Effector memory CD8-positive, alpha-beta T cell (primary cell): ENCODE measurements at places on chromosomes 7 and 10.

- no peak for DNase-seq
Observed at GRCh38 chr10:129126982-129127381, 340.1 kb upstream of the MGMT start.

- no peak for DNase-seq
Observed at GRCh38 chr10:126670056-126670894, at the start of gene C10orf90. Gene C10orf90, minus strand, starts transcription at chr10:126670693. Its CDS starts 213 bp downstream, at chr10:126670480.

GRCh38 chr10:120982507-120982906 lies 131.3 kb downstream of the WDR11 start:
- DNase-seq: no peak

- no peak for DNase-seq
Observed at GRCh38 chr7:44326261-44327125, 1.1 kb upstream of the CAMK2B start.

DNA sequence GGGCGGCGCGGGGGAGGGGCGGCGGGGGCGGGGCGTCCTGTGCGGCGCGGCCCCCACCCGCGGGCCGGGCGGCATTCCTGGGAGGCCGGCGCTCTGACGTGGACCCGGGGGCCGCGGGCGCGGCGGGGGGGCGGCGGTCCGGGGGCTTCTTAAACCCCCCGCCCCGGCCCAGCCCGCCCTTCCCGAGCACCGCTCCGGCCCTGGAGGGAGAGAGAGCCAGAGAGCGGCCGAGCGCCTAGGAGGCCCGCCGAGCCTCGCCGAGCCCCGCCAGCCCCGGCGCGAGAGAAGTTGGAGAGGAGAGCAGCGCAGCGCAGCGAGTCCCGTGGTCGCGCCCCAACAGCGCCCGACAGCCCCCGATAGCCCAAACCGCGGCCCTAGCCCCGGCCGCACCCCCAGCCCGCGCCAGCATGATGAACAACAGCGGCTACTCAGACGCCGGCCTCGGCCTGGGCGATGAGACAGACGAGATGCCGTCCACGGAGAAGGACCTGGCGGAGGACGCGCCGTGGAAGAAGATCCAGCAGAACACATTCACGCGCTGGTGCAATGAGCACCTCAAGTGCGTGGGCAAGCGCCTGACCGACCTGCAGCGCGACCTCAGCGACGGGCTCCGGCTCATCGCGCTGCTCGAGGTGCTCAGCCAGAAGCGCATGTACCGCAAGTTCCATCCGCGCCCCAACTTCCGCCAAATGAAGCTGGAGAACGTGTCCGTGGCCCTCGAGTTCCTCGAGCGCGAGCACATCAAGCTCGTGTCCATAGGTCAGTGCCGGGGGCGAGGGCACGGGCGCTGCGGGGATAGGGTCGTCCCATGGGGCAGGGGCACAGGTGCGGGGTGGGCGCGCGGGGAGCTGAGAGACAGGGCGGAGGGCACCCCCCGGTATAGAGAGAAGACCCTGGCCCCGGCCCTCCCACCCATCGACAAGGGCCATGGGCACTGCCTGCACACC lies at the start of gene FLNC:
Gene FLNC, plus strand, starts transcription at position 176 of the 947 bp plus-strand sequence. Its CDS starts 232 bp downstream, at position 408.
- DNase-seq: peak; percentile 21

DNA sequence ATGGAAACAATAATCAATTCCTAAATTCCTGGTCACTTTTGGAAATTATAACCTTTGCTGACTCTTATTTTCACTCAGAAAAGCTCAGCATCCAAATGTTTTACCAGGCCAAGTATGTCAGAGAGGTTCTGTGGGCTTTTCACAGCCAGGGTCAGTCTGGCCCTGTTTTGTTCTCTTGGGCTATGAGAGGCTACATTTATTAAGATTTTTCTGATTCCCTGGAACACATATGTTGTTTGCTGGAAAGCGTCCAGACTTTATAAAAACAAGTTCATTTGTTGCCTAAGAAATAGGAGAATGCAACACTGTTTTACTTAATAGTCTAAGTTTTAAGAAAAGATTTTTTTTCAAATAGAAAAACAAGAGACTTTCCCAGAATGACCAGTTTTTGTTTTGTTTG lies 238.4 kb upstream of the PLXDC2 start:
- no peak for DNase-seq

DNA sequence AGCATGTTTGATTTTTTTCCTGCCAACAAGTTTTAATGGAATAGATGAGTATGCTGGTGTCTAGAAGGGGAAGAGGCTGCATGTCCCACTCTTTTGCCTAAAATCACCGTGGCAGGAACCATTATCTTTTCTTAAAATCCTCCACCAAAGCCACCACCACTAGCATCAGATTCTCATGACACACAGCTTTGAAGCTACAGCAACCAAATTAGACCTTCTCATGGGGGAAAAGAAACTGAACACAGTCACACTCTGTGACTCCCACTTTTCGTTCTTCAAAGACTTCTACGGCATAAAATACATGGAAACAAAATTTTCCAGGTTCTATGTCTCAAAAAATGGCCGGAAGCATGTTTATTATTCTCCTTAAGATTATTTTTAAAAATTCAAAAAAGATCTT lies 81.8 kb downstream of the SGMS1 start:
- no peak for DNase-seq

DNA sequence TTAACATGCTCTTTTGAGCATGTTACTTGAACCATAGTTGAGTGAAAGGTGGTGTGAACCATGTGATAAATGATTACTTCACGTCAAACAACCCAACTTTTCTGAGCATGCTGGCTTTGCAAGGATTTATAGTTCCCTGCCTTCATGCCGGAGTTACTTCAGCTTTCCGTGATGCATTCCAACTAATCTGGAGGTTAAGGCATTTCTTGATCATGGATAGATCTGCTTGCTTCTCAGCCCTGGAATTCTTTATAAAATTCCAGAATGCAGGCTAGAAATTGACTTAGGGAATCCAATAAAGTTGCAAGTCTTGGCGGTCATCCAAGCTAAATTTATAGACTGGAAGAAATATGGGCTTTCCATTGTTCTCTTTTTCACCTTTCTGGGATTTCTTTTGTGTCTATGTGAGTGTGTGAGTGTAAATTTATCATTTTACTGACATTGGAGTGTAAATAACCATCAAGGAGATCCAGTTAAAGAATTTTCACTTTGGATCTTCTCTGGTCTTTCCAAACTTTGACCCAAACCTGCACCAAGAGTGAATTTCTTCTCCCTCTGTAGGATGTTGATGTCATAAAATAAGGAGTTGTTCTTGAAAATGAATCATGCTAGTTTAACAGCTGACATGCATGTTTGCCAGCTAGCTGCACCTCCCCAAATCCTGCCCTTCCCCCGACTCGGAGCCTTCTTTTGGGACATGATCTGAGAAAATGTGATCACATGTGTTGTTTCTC lies 289.0 kb downstream of the TWIST1 start:
- no peak for DNase-seq

- no peak for DNase-seq
Observed at GRCh38 chr10:24505759-24506158, 217.9 kb downstream of the ARHGAP21 start.

- DNase-seq: no peak
Observed at GRCh38 chr10:16519908-16520861, 1.5 kb downstream of the C1QL3 start.

- DNase-seq: no peak
Observed at GRCh38 chr7:85160223-85160622, 26.6 kb downstream of the SEMA3D start.

DNA sequence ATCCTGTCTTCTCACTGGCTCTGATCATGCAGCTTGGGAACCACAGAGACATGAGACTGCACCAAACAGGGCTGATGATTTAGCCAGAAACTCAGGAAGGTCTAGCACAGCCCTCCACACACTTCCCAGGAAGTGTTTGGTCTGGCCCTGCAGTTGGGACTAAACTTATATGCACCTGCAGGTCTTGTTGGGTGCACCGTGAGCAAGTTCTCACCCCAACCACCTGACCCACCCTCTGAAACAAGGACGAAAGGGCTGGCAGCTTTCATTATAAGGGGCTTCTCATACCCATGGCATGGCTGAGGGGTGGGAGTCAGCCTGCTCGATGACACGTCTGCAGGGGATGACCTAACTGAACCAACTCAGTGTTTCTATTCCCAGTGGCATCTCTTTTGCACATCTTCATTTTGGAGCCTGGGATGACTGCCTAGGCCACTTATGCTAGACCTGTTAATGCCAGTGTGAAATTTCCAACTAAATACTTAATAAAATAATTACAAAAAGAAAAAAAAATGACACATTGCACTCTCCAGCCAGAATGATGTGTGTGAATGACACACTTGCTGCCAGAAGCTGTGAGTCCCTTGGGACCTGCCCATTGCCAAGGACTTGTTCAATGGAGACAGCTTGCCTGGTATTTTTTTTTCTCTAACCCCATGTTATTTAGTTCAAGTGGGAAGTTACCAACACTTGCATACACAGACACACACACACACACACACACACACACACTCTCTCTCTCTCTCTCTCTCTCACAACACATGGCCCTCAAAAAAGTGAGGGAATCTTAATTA lies 102.6 kb downstream of the NEURL1 start:
- DNase-seq: no peak

DNA sequence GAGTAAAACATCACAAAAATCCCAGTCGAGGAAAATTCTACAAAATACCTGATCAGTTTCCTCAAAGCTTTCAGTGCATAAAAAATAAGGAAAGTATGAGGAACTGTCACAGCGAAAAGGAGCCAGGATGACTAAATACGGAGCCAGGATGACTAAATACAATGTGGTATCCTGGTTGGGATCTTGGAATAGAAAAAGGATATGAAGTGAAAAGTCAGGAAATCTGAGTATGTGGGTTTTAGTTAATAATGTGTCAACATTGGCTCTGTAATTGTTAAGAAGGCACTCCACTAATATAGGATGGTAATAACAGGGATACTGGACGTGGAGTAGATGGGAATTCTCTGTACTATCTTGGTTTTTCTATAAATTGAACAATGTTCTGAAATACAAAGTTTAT lies 175.5 kb downstream of the SUGCT start:
- no peak for DNase-seq

DNA sequence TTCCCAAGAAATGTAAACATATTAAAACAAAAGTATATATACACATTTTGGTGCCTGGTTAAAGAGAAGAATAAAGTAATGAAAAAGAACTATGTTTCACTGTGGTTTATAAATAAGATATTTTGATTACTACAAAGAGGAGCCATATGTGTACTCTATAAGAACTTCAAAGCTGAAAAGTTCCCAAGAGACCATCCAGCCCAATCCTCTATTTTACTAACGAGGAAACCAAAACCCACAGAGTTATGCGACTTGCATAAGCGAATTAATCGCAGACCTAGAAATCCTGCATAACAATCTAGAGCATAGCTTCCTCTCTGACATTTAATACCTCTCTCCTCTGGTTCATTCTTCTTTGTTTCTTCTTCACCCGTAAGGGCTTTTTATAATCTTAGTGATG lies 937.1 kb downstream of the CNTNAP2 start:
- no peak for DNase-seq

DNA sequence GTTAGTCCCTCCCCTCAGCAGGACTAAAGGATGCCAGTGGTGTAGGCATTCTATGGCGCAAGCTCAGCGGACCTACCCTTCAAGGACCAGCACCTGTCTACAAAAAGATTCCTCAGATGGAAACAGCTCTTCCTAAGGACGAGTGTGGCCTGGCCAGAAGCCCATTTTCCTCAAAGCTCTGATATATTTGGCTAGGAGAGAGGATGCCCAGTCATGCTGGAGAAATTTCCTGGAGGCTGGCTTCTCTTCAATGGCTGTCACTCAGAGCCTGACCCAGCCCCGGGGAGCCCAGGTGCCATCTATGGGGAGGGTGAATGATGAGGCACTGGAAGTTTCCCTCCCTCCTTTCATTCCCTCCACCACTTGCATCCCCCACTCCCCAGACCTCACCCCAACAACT lies 111.5 kb downstream of the PLXNA4 start:
- DNase-seq: no peak

- no peak for DNase-seq
Observed at GRCh38 chr10:29961351-29961750, 98.0 kb downstream of the JCAD start.

DNA sequence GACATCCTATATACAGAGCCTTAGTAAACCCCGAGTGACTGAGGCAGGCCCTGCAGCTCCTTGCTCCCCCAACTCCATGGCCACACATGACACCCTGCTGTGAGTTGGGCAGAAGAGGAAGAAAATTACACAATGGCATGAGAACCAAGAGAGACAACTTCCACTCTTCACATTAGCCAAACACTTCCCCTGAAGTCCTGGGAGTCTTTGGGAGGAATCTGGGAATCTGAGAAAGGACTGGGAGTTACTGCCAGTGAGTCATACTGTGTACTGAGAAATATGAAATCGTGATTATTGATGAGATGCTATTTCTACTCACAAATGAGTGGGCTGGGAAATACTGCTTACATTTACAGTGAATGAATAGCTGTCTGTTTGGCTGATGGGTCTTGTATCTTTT lies 116.6 kb downstream of the SPAG6 start:
- no peak for DNase-seq

DNA sequence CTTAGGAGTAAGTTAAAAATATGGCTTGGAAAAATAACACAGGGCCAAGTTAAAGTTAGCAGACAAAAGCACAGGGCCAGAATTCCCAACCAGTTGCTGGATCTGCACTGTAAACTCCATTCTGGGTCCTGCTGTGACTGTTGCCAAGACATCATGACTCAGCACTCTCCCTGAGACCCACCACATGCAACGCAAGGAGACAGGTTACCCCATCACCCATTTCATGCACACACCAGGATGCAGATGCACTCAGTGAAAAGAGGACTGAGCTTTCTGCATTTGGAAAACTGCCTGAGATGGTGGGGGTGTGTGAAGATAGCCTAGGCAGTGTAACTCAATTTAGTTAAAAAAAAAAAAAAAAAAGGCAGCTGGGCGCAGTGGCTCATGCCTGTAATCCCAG lies 97.6 kb upstream of the ZNF438 start:
- DNase-seq: no peak

DNA sequence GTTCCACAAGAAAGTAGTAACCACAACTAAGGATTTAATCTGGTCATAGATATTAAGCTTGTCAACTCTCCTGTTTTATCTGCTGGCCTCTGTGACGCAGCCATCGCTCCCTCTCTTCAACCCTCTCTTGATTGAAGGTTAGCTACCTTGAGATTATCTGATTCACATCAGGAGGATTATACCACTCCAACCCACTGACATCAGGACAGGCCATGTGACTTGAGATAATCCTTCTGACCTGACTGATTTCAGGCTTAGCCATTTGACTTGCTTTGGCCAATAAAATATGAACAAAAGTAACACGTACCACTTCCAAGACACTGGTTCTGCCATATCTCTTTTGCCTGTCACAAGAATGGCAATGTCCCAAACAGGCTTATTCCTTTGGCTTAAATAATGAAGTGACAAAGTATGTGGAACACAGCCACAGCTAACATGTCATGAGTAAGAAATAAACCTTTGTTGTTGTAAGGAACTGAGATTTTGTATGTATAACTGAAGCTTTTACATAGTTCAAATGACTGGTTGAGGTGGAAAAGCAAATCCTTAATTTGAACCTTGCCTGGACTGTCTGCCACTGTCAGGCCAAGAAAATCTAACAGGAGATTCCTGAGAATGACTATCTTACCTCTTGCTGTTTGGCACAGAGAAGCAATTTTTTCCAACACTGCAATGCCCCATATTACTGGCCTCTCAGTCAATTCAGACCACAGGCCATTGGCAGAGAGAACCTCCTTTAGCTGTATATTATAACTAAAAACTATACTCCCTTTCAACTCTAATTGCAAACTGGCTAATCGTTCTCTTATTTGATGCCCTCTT lies 13.9 kb downstream of the ZNF438 start:
- no peak for DNase-seq

- DNase-seq: no peak
Observed at GRCh38 chr7:6639627-6640026, 2.5 kb downstream of the ZNF316 start.
